Dermis lymphatic vessel endothelial cell (primary cell): ENCODE measurements at places on chromosomes 7 and 10. TPM values are rescaled to one million over a fixed set of nuclear protein-coding genes. Genes with fewer than 3 reads are reported as not detected.

GHRHR gene
- total RNA-seq = not detected in 2 replicates

CLDN4 gene
- under 0.01 and 0.11 TPM in 2 replicates for total RNA-seq

CHN2 gene
- total RNA-seq = 0.34 and 0.65 TPM in 2 replicates

C10orf53 gene
- total RNA-seq = not detected in 2 replicates

LGI1 gene
- not detected in 2 replicates for total RNA-seq

CLDN3 gene
- total RNA-seq = 0.11 TPM in 1 of 2 replicates, not detected in the other

AEBP1 gene
- total RNA-seq = 10.2 and 14.4 TPM in 2 replicates

PLXNA4 gene
- 5.3 and 30.2 TPM in 2 replicates for total RNA-seq

STEAP4 gene
- total RNA-seq = not detected in 2 replicates

SPDYE5 gene
- total RNA-seq = not detected in 2 replicates

CCL24 gene
- not detected in 2 replicates for total RNA-seq

PKD2L1 gene
- total RNA-seq = not detected in 2 replicates

ECHDC3 gene
- total RNA-seq = 15.7 and 21.7 TPM in 2 replicates

PNLIPRP3 gene
- total RNA-seq = not detected in 2 replicates

EVX1 gene
- total RNA-seq = not detected in 2 replicates

H2BK1 gene
- not detected in 2 replicates for total RNA-seq

CYP2C18 gene
- total RNA-seq = not detected in 2 replicates

CLDN15 gene
- 1.6 and 2.1 TPM in 2 replicates for total RNA-seq

COL17A1 gene
- under 0.01 TPM in 2 replicates for total RNA-seq

FRA10AC1 gene
- 3.4 and 5.8 TPM in 2 replicates for total RNA-seq

KIAA1549 gene
- total RNA-seq = 1.7 and 2.6 TPM in 2 replicates

LEP gene
- not detected in 2 replicates for total RNA-seq

HOXA7 gene
- 1.4 and 2.5 TPM in 2 replicates for total RNA-seq

FAM171A1 gene
- total RNA-seq = 41.9 and 47.4 TPM in 2 replicates

MCM10 gene
- 2.0 TPM in 2 replicates for total RNA-seq

ELFN1 gene
- 0.22 and 0.77 TPM in 2 replicates for total RNA-seq

SUFU gene
- 3.0 and 4.7 TPM in 2 replicates for total RNA-seq

OR13A1 gene
- not detected in 2 replicates for total RNA-seq

PHKG1 gene
- total RNA-seq = 0.33 and 0.52 TPM in 2 replicates

TET1 gene
- 0.76 and 1.1 TPM in 2 replicates for total RNA-seq

ZNF488 gene
- total RNA-seq = 0.09 TPM in 1 of 2 replicates, not detected in the other

ASB13 gene
- total RNA-seq = 22.2 and 33.0 TPM in 2 replicates

TRPV5 gene
- total RNA-seq = not detected in 2 replicates

SPDYE8 gene
- not detected in 2 replicates for total RNA-seq

FGFR2 gene
- total RNA-seq = under 0.01 and 0.09 TPM in 2 replicates

PLEKHS1 gene
- not detected in 2 replicates for total RNA-seq

MRC1 gene
- 201 and 288 TPM in 2 replicates for total RNA-seq

HMX2 gene
- not detected in 2 replicates for total RNA-seq

SLC26A3 gene
- not detected in 2 replicates for total RNA-seq
